Psoas muscle (tissue), 8 donors: ENCODE measurements at places on chromosomes 2 and 18. TPM values are rescaled to one million over a fixed set of nuclear protein-coding genes. Genes with fewer than 3 reads are reported as not detected.

DNA sequence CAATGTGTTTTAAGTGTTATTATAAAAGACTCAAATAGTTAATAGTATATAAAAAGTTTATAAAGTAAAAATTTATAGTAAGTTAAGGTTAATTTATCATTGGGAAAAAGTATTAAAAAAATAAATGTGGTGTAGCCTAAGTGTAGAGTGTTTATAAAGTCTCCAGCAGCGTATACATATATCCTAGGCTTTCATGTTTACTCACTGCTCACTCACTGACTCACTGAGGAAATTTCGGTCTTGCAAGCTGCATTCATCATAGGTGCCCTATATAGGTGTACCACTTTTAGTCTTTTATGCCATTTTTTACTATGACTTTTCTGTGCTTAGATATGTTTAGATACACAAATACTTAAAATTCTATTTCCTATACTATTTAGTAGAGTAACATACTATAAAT, 866.0 kb downstream of the CBLN2 start:
- no peaks in the 10 kb centered on the region for H3K4me1 ChIP-seq
- no peak overlapping the region for H3K4me3 ChIP-seq
- H3K27ac ChIP-seq = no peak overlapping the region
- H3K27me3 ChIP-seq = no peaks in the 10 kb centered on the region

GRCh38 chr2:9247177-9247576, 40.6 kb downstream of the ASAP2 start:
- H3K4me3 ChIP-seq = no peak overlapping the region
- H3K4me1 ChIP-seq = peaks cover 11% of the 10 kb centered on the region
- no peak overlapping the region for H3K27ac ChIP-seq
- no peaks in the 10 kb centered on the region for H3K36me3 ChIP-seq

Gene C2orf15
- total RNA-seq = not detected

- H3K4me1 ChIP-seq = peaks cover 2% of the 10 kb centered on the region
- H3K27me3 ChIP-seq = peaks cover 2% of the 10 kb centered on the region
- H3K4me3 ChIP-seq = no peak overlapping the region
- no peaks in the 10 kb centered on the region for H3K36me3 ChIP-seq
- DNase-seq = no peak
- no peak overlapping the region for H3K27ac ChIP-seq
Measured at GRCh38 chr2:101200676-101201075, 49.5 kb upstream of the TBC1D8 start.

GRCh38 chr2:8974016-8974415, 29.5 kb downstream of the MBOAT2 start:
- H3K4me3 ChIP-seq = no peak overlapping the region
- H3K36me3 ChIP-seq = no peaks in the 10 kb centered on the region
- H3K27ac ChIP-seq = no peak overlapping the region
- DNase-seq = no peak
- no peaks in the 10 kb centered on the region for H3K4me1 ChIP-seq
- no peaks in the 10 kb centered on the region for H3K27me3 ChIP-seq

Gene SLC19A3
- 0.46 TPM for total RNA-seq

DNA sequence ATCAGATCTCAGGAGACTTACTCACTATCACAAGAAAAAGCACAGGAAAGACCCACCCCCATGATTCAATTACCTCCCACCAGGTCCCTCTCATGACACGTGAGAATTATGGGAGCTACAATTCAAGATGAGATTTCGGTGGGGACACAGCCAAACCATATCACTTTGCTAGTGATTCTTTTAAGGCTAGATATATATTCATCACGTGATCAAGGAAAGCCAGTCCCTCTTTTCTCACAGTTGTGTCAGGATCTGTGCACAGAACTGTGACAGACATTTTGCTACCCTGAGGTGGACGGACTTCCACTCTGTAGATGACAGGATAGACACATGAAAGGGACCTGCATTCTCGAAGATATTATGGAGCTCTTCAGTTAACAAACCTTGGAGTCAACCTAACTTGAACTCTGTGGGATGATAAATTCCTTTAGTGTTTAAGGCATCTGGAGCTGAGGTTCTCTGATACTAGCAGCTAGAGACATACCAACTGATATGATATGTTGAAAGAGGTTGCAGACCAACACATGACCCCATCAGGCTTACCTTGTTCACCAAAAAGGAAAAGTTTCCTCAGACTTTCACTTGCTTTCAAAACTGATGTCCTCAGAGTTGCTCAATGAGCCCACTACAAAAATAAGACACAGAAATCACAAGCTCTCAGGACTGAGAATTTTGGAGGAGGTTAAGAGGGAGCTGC, 66.3 kb upstream of the SCG2 start:
- H3K4me1 ChIP-seq = no peaks in the 10 kb centered on the region
- no peaks in the 10 kb centered on the region for H3K36me3 ChIP-seq
- no peak overlapping the region for H3K4me3 ChIP-seq
- no peak for DNase-seq
- no peaks in the 10 kb centered on the region for H3K27me3 ChIP-seq

DNA sequence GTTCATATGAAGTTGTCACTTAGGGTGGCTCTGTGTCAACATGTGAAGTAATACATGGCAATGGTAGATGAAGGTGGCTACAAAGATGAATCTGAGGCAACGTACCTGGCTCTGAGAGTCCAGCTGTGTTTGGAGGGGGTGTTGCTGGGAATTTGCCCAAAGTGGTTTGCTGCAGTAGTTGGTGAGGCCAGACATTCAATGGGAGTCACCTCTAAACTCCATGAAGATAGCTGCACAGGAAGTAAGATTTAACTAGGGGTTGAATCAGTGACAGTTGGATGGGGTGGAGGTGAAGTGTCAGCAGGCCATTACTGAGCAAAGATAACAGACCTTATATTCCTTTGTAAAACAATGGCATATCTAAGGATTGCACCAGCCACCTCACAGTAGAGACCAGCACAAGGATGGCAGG, 71.8 kb downstream of the NUP35 start:
- no peaks in the 10 kb centered on the region for H3K36me3 ChIP-seq
- no peak overlapping the region for H3K4me3 ChIP-seq
- DNase-seq = no peak
- no peaks in the 10 kb centered on the region for H3K27me3 ChIP-seq
- H3K4me1 ChIP-seq = no peaks in the 10 kb centered on the region

Gene WBP1
- 21.6 TPM for total RNA-seq

Gene SPIRE1
- total RNA-seq = 44.2 TPM
